Muscle of arm (tissue), 14 donors: ENCODE measurements at places on chromosomes 7 and 10. TPM values are rescaled to one million over a fixed set of nuclear protein-coding genes. Genes with fewer than 3 reads are reported as not detected.

- DNase-seq = no peak
Observed at GRCh38 chr10:35412900-35413491, 76.7 kb downstream of the CCNY start.

DNA sequence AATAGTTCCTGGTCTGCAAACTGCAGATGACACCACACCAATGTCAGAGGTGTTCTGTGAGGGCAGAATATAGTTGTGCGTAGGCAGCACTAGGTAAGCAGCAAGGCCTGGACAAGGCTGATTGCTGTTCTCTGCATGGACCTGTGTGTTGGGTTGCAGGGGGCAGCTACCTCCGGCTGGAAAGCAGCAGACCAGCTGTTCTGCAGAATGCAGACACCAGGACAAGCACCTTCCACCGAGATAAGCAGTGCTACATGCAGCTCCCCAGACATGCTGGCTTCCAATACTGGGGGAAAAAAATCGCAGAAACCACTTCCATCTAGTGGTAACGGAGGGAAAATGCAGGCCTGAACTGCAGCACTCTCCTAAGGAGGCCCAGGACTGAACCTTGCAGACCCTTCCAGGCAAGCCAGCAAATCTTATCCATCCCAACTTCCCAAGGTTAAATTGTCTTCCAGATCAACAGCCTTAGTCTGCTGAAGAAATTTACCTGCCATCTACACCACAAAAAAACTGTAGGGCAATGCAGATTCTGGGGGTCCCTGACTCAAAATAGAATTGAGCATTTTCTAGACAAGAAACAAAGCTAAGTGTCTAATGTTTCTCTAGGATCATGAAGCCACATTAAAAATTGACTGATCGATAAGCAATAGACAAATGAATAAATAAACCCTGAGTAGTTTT is 50.5 kb upstream of the COBL start:
- DNase-seq = peak; percentile 46

- DNase-seq = no peak
Observed at GRCh38 chr7:25839084-25839769, 312.8 kb upstream of the NFE2L3 start.

DNA sequence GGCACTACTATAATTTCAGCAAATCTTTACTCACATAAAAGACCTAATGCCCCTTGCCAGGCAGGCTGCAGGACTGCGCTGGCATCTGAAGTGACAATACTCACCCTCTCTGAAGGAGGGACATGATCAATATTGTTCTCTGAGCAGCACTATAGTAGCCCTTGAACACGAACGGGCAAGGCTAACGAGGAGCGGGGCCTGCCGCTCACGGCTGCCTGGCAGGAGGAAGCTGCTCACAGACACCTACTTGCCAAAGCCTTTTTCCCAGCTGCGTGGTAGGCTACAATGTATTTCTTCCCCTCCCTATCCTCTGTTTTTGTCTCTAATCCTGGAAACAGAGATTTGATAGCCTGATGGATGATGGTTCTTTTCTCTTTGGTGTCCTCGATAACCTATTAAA is 19.9 kb downstream of the PUS7 start:
- no peak for DNase-seq

Gene NXPH1
- not detected for polyA plus RNA-seq

Gene GRID2IP
- not detected for polyA plus RNA-seq
